ENCODE measurements at places on chromosomes 12 and 14. TPM values are rescaled to one million over a fixed set of nuclear protein-coding genes. Genes with fewer than 3 reads are reported as not detected.
A peak's percentile ranks its signal among the peaks of the same experiment; 100 is the strongest.

- DNase-seq, result peak; percentile 50
Measured at GRCh38 chr12:122116707-122117535, 38.4 kb downstream of the MLXIP start.

The CNIH1 gene
- 4.7 TPM for total RNA-seq

The TSHR gene
- not detected for total RNA-seq

DNA sequence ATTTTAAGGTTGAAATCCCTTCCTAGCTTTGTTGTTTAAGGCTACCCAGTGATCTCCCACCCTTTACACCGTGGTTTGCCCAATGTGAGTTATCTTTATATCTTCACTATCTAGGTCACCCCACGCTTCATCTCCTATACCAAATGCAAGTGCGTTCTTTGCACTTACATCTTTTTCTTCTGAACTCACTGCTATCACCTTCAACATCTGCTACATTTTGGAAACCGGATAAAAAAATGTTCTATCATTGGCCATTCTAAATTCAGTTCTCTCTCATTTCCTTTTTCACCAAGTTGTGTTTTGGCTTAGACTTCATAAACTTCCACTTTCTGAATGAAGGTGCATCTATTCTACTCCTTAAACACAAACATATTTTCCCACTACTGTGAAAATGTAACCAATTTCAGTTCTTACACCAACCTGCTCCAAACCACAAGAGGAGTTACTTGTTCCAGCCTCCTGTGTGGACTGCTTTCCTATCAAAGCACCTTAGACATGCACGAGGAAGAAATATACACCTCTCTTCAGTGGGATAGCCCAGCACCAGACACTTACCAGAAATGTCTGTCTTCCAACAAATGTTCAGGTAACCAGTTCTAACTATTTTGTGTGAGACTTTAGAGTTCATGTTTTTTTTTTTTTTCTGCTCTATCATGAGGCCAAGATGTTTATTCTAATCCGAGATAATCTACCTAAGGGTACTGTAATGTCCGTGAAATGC, 21.9 kb downstream of the CLEC9A start:
- DNase-seq, result no peak

The ASPG gene
- 10.7 TPM for total RNA-seq

DNA sequence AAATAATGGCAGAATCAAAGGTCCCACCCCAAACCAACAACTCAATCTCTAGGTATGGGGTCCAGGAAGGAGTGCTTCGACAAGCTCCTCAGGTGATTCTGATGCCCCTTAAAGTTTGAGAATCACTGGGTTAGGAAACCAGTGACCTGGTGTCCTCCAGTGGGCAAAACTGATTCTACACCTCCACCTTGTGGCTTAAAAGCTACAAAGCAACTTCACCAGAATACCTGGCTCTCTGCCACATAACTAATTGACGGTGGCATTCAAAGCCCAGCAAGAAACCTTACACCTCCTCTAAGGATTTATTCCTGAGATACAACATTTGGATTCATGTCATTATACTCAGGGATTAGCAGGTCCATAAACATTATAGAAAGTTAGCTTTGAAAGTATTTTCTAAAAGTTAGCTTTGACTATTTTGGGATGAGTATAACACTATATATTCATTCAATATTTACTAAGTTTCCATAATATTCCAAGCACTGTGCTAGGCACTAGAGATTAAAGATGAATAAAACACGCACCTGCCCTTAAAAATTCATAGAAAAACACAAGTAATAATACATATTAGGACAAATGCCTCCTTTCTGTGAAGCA, 45.4 kb downstream of the DCAF5 start:
- peak; percentile 36 for DNase-seq

- no peak for DNase-seq
Measured at GRCh38 chr12:123046431-123046830, 66.0 kb downstream of the ARL6IP4 start.

- DNase-seq, result no peak
Measured at GRCh38 chr14:34699873-34700621, 14.3 kb downstream of the CFL2 start.

The PLCZ1 gene
- total RNA-seq, result not detected
